Breast epithelium (tissue), 4 donors: ENCODE measurements at places on chromosomes 3 and 15. TPM values are rescaled to one million over a fixed set of nuclear protein-coding genes. Genes with fewer than 3 reads are reported as not detected.

Gene SLC51B
- total RNA-seq = not detected

Gene PRC1
- total RNA-seq = 10.5 TPM

Gene ABHD2
- 91.2 TPM for total RNA-seq

Gene EPHB1
- total RNA-seq = 5.9 TPM

Gene CLPX
- 47.5 TPM for total RNA-seq

Gene CD86
- 12.6 TPM for total RNA-seq

Gene EXD1
- not detected for total RNA-seq

Gene PP2D1
- not detected for total RNA-seq

Gene CIP2A
- 3.5 TPM for total RNA-seq

Gene SNX1
- total RNA-seq = 125 TPM

Gene ZIC1
- 6.1 TPM for total RNA-seq

Gene ADPRH
- 10.9 TPM for total RNA-seq

Gene ZNF385D
- total RNA-seq = 3.2 TPM

Gene GABPB1
- total RNA-seq = 35.9 TPM

Gene SMCO1
- total RNA-seq = not detected

Gene APEH
- total RNA-seq = 70.1 TPM

Gene CHRD
- total RNA-seq = 9.6 TPM

Gene CFAP20DC
- 3.3 TPM for total RNA-seq

Gene GABRA5
- total RNA-seq = not detected

Gene CLN6
- 16.5 TPM for total RNA-seq

Gene RASGRF1
- total RNA-seq = 0.15 TPM

Gene GATA2
- 6.6 TPM for total RNA-seq

Gene KLHL25
- total RNA-seq = 15.1 TPM

Gene CD200
- total RNA-seq = 17.0 TPM

Gene INKA1
- total RNA-seq = 4.2 TPM

Gene CDHR4
- total RNA-seq = not detected

Gene CAMK2N2
- total RNA-seq = not detected

Gene SLC12A6
- 22.3 TPM for total RNA-seq

Gene GOLGA6L9
- total RNA-seq = 7.5 TPM

Gene GOLGA6D
- not detected for total RNA-seq

Gene MYZAP
- 23.0 TPM for total RNA-seq

Gene SLC9C1
- total RNA-seq = not detected

Gene CSPG4
- 42.9 TPM for total RNA-seq

Gene AMOTL2
- total RNA-seq = 83.2 TPM

Gene SIDT1
- 95.0 TPM for total RNA-seq

Gene COL6A5
- not detected for total RNA-seq

Gene PGBD4
- 0.64 TPM for total RNA-seq

Gene LIPH
- total RNA-seq = not detected

Gene KCNAB1
- total RNA-seq = 8.3 TPM

Gene RNU6-1
- not detected for total RNA-seq

Gene MINAR1
- total RNA-seq = 0.66 TPM

Gene LSMEM2
- not detected for total RNA-seq

Gene P2RY13
- total RNA-seq = 6.9 TPM

Gene ANKUB1
- not detected for total RNA-seq

Gene APOD
- 1,247 TPM for total RNA-seq

Gene CMSS1
- 15.5 TPM for total RNA-seq

Gene ZBBX
- total RNA-seq = not detected

Gene CLDN18
- total RNA-seq = not detected

Gene DAZL
- total RNA-seq = not detected

Gene PLA2G4D
- not detected for total RNA-seq

Gene CCR9
- not detected for total RNA-seq

Gene IL20RB
- total RNA-seq = 1.6 TPM

Gene CISH
- total RNA-seq = 17.4 TPM
